ENCODE measurements at places on chromosomes 5 and 9.
A peak's percentile ranks its signal among the peaks of the same experiment; 100 is the strongest.

- DNase-seq: no peak
Measured at GRCh38 chr9:130983970-130984369, 25.0 kb upstream of the LAMC3 start.

GRCh38 chr9:131116281-131117120, 8.9 kb upstream of the NUP214 start:
- no peak for DNase-seq

GRCh38 chr9:13429301-13430190, 150.1 kb upstream of the MPDZ start:
- no peak for DNase-seq

DNA sequence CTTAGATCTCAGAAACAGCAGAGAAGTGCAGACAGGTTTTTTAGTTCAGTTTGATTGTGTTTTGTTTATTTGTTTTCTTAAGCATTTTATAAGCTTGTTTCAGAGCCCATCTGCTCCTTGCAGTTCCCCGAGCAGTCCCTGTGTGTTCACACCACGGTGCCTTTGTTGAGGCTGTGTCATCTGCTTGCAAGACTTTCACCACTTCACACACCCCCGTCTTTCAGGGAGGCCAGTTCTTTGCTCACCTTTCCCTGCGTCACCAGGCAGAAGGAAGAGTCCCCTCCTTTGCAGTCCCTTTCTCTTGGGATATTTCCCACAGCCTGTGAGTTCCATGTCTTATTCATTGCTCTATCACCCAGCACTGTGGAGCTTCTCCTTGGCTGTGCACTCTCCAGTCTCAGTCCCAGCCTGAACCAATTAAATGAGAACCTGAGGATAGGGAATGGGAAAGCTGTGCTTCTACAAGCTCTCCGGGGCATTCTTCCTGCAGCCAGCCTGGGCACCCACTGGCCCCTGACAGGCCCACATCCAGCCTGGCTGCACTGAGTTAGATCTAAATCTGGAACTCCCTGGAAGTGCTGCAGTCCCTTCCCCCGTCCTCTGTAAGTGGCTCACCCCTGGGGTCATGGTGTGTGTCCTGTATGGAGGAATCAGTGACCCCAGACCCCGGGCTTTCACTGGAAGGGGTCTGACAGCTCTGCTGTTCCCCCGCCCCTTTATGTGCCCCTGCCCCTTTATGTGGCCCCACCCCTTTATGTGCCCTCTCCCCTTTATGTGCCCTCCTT, 5.5 kb downstream of the MVB12B start:
- DNase-seq: no peak

DNA sequence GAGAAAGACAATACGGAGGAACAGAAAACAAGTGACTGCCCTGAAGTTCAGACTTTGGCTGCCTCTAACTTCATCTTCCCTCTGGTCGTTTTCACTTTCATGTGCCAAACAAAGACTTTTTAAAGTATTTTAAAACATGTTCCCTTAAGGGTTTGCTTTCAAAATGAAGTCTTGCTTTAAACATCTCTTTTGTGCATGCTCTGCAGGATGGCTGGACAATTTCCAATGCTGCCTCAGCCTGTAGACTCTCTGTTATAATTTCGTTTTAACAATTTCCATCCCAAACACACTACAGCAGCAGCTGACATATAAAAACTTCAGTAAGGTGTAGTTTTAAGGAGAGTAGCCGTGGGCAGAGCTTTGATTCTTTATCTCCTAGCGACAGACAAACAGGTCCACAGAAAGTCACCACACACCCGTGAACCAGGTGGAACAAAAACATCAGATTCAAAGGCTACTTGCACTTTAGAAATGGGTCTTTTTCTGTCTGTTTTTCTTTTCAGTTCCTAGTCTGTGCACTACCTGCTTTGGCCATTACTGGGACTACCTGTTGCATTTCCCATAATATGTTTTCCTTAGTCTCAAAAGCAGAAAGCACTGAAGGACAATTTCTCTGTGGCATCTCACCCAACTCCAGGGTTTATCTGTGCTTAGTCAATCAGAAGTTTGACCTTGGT, 308.9 kb downstream of the DTWD2 start:
- DNase-seq: peak; percentile 23

DNA sequence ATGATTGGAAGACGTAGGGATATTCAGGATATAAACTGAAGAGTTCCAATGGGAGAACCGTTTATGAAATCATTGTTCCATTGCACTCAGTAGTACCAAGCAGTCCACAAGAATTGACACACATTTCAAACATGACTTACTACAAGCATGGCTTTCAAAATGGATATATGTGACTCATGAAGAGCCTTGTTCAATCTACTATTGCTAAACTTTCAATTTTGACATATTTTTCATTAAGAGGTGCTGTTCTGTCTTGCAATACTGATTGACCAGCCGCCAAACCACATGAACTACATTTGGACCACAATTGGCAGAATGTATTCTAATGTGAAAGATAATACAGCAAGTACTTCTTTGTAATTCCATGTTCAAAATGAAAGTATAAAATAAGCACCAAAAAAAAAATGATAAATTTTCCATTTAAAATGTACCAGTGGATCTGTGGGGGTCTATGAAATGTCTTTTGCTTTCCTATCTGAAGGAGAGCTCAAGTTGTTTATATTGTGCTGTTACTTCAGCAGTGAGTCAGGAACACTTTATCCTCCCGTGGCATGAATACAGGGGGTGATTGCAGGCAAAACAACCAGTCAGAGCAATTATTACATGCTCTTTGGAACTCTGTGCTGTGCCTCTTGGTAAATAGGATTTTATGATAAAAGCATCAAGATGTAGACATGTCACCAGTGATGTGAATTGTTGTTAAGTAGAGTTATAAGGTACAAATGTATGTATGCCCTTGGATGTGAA, 366.0 kb downstream of the ARRDC3 start:
- no peak for DNase-seq

DNA sequence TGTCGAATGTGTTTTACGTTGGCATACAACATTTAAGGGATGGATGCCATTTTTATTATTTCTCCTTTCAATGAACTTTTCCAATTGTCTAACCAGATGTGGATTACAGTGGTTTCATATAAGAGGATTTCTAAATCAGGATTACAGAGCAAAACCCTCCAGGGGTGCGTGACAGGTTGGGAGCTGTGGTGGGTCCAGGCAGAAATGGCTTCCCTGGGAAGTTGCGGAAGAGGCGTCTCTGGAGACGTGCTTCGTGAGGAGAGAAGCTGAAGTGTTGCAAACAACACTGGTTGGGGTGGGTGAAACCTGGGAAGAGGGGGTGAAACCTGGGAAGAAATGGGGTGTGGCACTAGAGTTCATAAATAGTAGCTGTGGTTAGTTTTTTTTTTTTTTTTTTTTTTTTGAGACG, 4.5 kb upstream of the RPL26L1 start:
- DNase-seq: no peak

All from MM.1S (cell line).